ENCODE measurements at places on chromosomes 3 and 15.

DNA sequence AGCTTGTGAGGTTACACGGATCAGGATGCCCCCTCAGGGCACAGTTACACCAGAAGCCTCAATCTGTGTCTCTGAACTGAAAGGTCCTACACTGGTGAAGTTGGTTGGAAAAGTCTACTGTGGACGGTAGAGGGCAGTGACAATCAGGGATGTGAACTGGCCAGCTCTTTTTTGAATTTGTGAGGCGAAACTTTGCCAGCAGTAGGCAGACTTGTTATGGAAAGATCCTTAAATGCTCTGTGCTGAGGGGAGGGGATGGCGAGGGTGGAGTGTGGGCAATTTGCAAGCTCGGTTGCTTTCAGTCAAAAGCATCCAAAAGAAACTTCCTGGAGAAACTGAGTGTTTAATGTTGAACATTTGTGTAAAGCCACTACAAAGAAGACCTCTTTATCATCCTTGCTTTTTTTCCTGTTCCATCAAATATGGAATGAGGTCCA is 127.4 kb upstream of the ABHD17C start:
- DNase-seq, result no peak

- no peak for DNase-seq
Observed at GRCh38 chr15:101063891-101064794, 145.0 kb downstream of the LRRK1 start.

DNA sequence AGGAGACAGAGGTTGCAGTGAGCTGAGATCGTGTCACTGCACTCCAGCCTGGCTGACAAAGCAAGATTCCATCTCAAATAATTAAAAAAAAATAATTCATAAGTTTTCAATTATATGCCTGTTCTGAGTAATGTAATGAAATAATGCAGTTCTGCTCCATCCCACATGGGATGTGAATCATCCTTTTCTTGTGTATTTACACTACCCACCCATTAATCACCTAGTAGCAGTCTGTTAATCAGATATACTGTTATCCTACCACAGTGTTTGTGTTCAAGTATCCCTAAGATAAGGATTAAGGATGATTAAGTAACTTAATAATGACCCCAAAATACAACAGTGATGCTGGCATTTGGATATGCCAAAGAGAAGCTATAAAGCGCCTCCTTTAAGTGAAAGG is 38.8 kb downstream of the PIGB start:
- DNase-seq, result no peak

- DNase-seq, result no peak
Observed at GRCh38 chr15:44735482-44736180, 697 bp upstream of the TRIM69 start.

GRCh38 chr15:64013179-64014062 is 32.9 kb downstream of the DAPK2 start:
- no peak for DNase-seq

- no peak for DNase-seq
Observed at GRCh38 chr15:75112278-75112847, 89.0 kb downstream of the PPCDC start.

DNA sequence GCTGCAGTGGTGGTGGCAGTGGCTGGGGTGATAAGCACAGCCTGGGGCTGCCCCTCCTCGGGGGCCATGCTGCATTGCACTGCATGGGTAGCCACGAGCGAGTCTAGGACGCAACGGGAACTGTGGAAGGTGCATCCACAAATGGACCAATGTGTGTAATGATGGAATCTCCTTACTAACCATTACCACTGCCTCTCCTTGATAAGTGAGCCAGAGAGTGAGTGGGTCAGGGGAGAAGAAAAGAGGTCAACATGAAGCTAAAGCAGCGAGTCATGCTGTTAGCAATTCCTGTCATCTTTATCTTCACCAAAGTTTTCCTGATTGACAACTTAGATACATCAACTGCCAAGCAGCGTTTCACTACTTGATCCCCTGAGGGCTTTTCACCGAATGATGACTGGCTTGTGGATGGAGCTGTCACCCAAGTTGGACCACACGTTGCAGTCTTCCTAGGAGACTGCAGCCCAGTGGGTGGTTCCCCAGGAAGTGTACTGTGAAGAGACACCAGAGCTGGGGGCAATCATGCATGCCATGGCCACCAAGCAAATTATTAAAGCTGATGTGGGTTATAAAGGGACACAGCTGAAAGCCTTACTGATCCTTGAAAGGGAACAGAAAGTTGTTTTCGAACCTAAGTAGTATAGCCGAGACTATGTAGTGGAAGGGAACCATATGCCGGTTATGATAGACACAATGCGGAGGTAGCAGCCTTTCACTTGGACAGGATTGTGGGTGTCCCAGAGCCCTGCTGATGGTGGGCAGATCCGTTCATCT is 20.6 kb downstream of the SAMD7 start:
- DNase-seq, result peak; percentile 39

GRCh38 chr15:31081588-31082250 is 19.8 kb downstream of the TRPM1 start:
- DNase-seq, result no peak

- DNase-seq, result no peak
Observed at GRCh38 chr3:102972350-102972749, 537.5 kb downstream of the ZPLD1 start.

DNA sequence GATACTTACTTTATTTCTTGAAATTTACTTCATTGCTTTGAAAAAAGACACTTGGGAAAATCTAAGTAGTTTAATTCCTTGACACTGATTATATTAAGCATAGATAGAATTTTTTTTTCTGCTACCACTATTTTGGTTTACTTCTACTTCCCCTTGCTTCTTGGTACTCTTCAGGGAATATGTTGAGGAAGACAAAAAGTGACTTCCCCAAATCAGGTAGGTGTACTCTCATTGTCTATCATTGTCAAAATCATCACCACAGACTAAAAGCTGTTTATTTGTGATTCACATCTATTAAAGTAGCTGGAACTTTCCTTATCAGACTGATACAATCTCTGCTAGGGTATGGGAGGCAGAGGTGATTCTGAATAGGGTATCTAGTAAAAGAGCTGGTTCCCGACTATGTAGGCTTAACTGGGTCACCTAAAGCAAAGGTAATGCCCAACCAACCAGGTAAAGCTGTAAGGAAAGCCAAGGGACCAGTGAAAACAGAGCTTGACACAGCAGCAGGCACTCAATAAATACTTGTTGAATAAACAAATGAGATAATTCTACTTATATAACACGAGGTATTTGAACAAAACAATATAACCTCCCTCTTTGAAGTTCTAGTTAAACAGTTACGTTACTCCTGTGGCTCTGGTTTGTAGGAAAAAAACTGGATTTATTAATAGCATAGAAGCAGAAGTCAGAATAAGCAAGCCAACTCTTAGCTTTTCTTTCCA is 346.9 kb downstream of the PLCL2 start:
- DNase-seq, result no peak

- no peak for DNase-seq
Observed at GRCh38 chr3:122688996-122689395, 8.4 kb downstream of the PARP14 start.

GRCh38 chr3:108608750-108609149 is 19.2 kb downstream of the DZIP3 start:
- no peak for DNase-seq

DNA sequence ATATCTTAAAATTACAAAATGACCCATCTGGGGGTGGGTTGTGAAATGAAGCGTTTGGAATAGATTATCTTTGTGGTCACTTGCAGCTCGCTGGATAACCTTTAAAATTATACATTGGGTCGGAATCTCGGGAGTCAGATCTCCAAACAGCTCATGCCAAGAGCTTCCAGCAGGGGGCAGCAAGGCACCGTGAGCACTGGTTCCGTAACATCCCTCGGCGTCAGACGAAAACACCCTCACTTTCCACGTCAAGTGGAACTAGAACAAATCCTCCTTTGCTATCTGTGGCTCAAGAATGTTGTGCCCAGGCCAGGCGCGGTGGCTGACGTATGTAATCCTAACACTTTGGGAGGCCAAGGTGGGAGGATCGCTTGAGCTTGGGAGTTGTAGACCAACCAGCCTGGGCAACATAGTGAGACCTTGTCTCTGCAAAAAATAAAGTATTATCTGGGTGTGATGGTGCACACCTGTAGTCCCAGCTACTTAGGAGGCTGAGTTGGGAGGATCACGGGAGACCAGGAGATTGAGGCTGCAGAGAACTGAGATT is 31.1 kb downstream of the UMPS start:
- peak; percentile 58 for DNase-seq

- DNase-seq, result no peak
Observed at GRCh38 chr3:108189440-108189839, 32.8 kb downstream of the IFT57 start.

DNA sequence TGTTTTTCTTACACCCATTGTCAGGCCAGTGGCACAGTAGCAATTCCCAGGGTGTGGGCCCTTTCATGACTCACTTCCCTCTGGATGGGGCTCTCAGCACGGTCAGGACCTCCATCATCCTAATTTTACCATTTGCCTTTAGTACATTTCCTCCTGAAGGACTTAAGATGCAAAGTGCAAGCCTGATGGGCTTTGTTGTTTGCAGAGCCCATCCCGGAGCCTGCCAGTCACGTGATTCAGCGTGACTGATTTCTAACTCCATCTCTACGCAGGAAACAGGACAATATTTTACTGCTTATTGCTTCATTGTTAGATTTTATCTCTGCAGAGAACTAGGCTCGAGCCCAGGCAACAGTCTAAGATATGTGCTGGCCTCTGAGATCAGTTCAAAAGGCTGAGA is 223.7 kb downstream of the PDZRN3 start:
- no peak for DNase-seq

DNA sequence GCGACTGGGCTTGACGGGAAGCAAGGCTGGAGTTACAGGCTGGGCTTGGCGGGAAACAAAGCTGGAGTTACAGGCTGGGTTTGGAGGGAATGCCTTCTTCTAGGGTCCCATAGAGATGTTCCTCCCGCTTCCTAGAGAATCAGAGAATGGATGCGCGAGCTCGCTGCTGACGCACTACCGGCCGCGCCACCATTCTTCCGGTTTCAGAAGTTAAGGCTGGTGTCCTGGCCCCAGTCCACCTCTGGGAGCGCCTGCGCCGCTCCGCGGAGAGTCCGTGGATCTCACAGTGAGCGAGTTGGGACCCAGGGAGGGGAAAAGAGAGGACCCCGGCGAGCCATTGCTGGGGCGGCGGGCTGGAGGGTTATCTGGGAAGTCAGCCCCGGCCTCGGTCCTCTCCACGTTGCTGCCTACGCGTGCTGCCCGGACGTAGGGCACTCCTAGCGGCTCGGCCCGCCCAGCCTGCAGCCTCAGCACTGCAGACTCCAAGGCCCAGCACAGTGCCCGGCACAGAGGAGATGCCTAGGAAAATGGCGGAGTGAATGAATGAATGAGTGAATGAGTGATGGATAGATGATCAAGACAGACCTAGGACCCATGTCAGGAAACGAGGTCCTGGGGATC is at the start of gene ZNF502:
Gene ZNF502 (plus strand): TSS at position 206 of the 621 bp plus-strand sequence. CDS start 7,602 bp downstream, outside the sequence.
- peak; percentile 9 for DNase-seq

DNA sequence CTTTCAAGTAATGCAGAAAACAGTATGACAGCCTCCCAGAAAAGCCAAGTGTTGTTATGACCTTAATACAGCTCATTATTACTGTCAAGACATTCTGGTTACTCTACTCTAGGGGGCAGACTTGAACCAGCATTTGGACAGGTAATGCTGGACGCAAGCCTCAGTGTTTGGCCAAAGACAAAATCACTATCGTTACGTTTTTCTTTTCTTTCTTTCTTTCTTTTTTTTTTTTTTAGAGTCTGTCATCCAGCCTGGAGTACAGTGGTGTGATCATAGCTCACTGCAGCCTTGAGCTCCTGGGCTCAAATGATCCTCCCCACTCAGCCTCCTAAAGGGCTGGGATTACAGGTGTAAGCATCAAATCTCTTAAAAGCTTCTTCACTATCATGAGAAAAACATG is 29.4 kb upstream of the TMEM45A start:
- DNase-seq, result no peak

DNA sequence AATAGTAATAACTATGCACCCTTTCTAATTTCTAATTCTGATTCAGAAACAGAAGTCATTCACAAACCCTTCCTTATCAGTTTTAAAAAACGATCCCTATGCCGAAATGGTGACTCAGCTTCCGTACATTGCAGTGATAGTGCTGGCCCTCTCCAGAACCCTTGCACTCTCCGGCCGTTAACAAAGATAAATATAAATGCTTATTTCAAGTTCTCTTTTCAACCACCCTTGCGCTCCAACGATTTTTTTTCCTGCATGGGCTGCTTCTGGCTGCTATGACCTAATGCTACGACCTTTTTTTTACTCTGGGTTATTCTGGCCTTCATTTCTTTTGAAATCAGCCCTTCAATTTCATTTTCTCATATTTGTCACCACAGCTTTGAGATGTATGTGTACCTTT is 646.2 kb downstream of the NTRK3 start:
- DNase-seq, result no peak

GRCh38 chr15:39132070-39132469 is 448.8 kb upstream of the THBS1 start:
- no peak for DNase-seq

DNA sequence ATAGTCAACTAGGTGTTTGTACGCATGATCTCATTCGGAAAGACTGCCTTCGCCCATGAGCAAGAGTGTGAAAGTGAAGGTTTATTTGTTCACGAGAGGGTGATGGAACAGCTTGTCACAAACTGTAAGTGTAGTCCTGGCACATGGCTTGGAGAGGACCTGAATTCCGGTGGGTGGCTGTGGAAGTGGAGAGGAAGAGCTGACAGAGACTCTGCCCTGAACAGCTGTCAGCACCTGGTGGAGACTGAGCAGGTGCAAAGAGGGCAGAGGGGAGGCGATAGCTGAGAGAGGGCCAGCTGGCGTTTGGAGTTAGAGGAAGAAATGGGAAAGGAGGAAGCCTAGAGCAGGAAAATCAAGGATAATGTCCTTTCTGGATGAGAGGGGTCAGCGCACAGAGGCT is 155.7 kb downstream of the EEFSEC start:
- no peak for DNase-seq

GRCh38 chr3:43774799-43775198 is 84.1 kb downstream of the ABHD5 start:
- no peak for DNase-seq

- no peak for DNase-seq
Observed at GRCh38 chr3:108383306-108383705, 87.0 kb downstream of the HHLA2 start.

GRCh38 chr3:177334803-177335202 is 137.5 kb upstream of the TBL1XR1 start:
- no peak for DNase-seq

GRCh38 chr3:155912090-155912489 is 41.6 kb downstream of the GMPS start:
- no peak for DNase-seq

DNA sequence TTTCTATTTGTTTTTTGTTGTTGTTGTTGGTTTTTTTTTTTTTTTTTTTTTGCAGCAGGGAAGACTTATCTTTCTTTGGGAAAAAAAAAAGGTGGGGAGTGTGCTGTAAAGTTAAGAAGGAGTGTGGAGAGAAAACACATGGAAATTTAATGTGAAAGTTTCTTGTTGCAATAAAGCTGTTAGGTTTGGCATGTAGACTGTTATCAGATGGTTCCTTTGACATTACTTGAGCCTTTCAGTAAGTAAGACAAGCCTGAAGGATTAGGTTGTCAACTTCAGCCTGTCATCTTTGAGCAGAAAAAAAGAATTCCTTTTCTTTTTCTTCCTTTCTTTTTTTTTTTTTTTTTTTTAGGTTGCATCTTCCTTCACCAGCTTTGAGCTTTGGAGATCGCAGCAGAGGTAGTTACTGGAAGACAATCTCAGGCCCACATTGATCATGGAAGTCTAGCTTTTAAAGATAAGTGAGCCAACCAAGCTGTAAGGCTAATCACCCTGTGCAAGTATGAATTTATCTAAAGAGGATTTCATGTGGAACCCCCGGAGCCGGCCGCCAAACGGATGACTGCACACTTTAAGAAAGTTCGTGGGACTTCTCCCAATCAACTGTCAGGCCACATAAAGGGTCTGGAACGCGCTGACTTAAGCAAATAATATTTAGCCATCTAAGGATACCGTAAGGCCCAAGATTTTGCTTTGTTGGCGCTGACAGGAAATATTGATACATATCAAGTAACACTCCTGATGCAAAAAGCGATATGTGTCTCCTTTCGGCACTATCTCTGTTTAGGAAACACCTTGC is 1040.1 kb upstream of the NR2F2 start:
- DNase-seq, result no peak
